ENCODE measurements at places on chromosomes 11 and 22.

DNA sequence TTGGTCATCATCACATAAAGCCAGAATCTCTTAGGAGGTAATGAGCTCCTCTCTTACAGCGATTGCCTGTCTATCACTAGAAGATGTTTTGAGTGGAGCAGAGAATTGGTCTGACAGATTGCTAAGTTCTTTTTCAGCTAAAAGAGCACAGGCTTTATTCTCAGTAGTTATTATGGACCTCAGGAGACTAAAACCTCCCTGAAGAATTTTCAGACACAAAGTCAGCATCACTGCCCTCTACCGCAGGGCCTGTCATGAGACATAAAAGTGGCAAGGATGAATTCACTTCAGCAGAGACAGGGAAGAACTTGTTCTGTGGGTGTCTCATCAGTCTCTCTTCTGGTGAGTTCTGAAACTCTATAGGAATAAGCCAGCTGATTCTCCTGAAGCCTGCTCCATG lies at the start of gene OR51I2:
OR51I2 (plus strand) TSS at position 301 of the 400 bp plus-strand sequence. CDS start 4,166 bp downstream, outside the sequence.
- DNase-seq: no peak

DNA sequence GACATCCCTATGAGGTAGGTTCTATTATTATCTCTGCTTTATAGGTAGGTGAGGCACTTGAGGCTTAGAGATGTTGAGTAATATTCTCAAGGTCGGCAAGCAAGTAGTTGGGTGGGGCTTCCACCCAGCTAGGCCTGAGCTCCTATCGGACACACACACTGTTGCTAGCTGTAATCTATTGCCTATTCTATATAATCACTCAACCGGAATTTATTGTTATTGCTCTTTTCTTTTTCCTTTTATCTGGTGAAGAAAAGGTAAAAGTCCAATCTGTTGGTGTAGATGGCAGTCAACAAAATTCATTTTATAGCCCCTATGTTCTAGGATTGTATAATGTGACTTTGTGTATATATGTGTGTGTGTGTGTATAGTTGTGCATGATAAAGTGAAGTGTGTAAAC lies 3.4 kb downstream of the OR9Q2 start:
- DNase-seq: no peak

- DNase-seq: peak; percentile 40
Measured at GRCh38 chr11:62664405-62665074, 470 bp downstream of the C11orf98 start.

GRCh38 chr11:105705786-105706530 lies 96.1 kb downstream of the GRIA4 start:
- DNase-seq: no peak

DNA sequence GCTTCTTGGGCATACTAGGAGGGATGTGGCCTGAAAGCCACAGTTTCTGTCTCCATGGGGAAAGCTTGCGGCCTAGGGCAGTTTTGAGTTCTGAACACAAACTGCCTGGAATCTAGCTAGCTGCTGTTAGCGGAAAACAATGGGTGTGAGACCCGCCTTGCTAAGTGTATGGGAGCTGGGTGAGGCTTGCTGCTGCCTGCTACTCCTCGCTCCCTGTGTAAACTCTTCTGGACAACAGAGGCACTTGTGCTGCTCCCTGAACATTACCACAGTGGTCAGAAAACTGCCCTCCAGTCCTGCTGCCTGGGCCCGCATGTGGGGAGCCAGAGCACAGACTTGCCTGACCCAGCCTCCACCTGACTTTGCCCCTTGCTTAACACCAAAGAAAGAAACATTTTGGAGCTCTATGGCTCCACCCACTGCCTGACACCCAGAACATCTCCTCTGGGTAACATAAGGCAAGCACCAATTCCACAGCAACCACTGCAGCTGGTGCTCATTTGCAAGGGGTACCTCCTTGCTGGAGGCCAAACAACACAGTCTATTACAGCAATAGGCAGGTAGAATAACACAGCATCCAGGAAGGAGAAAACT lies 766.3 kb upstream of the RAG2 start:
- no peak for DNase-seq

DNA sequence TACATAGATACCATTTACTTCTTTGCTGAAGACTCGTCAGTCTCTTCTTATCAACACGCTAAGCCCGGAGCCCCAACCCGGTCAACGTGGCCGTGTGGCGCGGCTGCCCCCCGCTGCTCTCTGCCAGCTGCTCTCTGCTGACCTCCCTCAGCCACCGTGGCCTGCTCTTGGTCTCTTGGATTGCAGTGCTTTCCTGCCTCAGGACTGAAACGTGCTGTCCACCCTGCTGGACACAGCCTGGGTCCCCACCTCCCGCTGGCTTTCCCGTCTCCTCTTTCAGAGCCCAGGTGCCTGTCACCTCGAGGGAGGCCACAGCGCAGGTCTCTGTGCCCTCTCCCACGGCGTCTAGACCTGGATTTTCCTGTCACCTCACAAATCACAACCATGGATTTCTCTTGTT lies 388.1 kb upstream of the B3GAT1 start:
- DNase-seq: no peak

DNA sequence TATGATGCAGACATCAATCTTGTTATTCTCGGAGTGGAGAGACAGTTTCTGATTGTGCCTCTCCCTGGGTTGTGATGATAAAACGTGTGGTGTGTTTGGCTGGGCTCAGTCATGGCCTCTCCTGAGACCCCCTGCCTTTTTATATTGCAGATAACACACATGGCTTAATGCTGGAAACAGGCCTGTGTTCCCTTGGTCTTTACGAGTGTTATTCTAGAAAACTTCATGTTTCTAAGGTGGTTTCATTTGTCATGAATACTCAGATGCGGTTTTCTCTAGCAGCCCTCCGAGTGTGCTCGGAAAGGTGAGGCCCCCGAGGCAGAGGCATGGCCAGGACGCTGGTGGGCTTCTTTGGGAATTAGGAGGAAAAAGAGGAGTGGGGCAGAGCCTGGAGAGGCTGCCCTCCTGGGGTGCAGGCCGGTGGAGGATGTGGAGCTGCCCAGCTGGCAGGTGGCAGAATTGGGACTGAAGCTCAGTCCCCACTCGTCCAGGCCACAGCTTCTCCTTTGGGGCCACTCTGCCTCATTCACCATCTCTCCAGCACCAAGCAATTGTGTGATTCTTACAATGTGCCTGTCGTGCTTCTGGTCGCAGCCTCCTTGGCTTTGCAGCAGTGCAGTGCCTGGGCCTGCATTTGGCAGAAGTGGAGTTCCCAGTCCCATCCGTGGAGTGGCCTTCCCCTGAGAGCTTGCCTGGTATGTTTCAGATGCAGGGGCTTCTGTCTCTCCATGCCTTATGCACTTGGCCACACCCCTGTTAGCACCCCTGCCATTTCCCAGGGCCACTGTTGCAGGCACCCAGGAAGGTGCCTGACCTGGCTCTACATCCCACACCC lies 309.6 kb downstream of the TBC1D22A start:
- DNase-seq: no peak

DNA sequence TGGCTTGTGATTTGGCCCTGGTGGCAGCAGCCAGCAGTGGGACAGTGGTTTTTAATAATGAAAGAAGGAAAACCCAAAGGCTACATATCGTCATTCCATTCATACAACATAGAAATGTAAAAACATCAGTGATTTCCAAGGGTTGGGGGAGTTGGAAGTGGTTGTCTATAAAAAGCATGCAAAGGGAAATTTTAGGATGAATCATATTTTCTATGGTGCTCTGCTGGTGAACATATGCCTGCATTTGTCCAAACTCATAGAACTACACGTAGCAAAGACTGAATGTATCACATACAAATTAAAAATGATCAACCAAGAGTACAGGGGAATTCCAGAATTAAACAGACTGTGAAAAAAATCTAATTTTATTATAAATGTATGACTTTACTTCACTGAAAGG lies 11.1 kb downstream of the OR5B3 start:
- DNase-seq: no peak
